Bronchial epithelial cell (primary cell): ENCODE measurements at places on chromosomes 12 and 14. TPM values are rescaled to one million over a fixed set of nuclear protein-coding genes. Genes with fewer than 3 reads are reported as not detected.

Gene INHBC
- total RNA-seq: not detected in 2 replicates

- no peak for DNase-seq
Measured at GRCh38 chr14:99659333-99659741, 14.4 kb downstream of the HHIPL1 start.

- DNase-seq: peak; percentile 25
Measured at GRCh38 chr12:60209933-60210332, 614.1 kb downstream of the SLC16A7 start.

- no peak for DNase-seq
Measured at GRCh38 chr12:15688202-15688736, 100.9 kb downstream of the EPS8 start.

Gene NPFF
- not detected in 2 replicates for total RNA-seq

GRCh38 chr12:47973870-47974269 is 10.5 kb downstream of the TMEM106C start:
- DNase-seq: no peak

GRCh38 chr14:101134161-101134631 is 230.7 kb upstream of the RTL1 start:
- no peak for DNase-seq

- peak; percentile 61 for DNase-seq
Measured at GRCh38 chr12:43976027-43976426, 140.1 kb downstream of the TMEM117 start.

DNA sequence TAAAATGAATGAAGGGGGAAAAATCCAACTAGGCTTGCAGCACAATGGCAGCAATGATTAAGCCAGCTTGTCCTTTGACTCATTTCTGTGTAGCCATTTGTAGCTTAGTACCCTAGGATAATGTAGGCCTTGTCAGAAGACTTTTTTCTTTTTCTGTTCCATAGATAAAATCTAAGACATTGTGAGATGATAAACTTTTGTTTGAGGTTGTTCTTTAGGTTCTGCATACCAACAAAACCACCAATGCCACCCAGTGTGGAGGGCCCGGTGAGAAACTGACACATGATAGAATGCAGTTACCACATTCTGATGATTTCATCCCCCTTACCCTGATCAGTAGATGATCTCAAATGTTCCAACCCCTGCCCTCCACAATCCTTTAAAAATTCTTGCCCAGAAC is 6.6 kb upstream of the KLRD1 start:
- DNase-seq: no peak

Gene KLRC1
- total RNA-seq: not detected in 2 replicates

- DNase-seq: no peak
Measured at GRCh38 chr14:21308132-21308478, 28.2 kb downstream of the RPGRIP1 start.

Gene TTC7B
- total RNA-seq: 2.9 and 7.2 TPM in 2 replicates

DNA sequence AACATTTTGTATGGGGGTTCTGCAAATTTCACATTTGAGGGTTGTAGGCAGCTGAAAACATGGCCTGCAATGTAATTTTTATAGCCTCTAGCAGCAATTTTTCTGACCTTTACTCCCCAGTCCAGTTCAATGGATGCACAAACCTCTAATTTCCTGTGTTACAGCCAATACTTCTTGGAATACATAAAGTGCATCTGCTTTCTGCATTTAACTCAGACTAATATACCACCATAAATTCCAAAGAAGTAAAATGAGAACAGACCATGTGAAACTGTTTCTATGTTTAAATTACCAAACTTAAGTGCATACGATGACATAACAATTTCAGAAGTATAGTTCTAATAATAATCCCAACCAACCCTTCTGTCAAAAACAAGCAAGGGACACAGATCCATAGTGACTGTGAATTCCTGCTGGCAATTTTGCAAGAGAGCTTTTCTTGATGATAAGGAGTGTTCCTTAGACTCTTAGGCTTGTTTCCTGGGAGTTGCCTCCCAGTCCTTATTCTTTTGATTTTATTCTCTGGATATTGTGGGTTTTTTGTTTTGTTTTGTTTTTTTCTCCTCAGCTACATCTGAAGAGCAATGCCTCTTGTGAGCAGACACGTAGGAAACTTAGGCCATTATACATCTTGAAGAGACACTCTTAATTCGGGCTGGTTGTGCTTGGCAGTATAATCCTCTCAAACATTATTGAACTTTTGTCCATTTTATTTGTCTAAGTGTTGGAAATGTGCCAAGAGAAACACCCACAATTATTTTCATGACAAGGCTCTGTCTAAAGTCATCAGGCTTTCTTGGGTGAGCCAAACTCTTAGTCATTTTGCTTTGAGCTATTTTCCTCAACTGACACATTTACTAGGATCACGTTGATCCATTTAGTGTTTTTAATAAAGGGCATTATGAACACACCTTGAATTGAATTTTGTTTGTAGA is 51.3 kb upstream of the RERGL start:
- DNase-seq: peak; percentile 94

Gene DEGS2
- total RNA-seq: 0.53 and 9.7 TPM in 2 replicates

Gene TMEM229B
- total RNA-seq: 0.26 and 1.2 TPM in 2 replicates

- DNase-seq: no peak
Measured at GRCh38 chr14:97458661-97459579, 661.7 kb downstream of the VRK1 start.

DNA sequence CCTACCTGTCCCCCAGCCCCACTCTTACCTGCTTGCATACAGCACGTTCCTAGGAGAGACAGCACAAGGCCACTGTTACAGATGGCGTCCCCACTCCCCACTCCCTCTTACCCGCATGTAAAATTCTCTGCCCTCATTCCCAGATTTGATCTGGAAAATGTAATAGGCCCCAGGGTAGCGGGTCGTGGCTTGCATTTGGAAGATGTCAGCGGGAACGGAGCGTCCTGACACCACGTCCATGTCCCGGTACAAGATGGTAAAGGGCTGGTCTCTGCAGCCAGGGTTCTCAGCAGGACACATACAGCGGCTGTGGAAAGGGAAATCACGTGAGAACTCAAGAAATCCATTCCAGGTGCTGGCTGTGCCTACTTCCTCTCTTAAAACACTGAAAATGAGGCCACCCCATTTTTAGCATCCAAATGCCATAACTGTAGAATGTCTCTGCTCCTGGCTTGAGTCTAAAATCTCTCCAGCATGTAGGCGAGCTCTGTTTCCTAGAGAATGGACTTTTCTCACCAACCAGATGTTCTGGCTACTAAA is 10.1 kb upstream of the TC2N start:
- DNase-seq: no peak

GRCh38 chr12:132076711-132077110 is 67.4 kb downstream of the DDX51 start:
- DNase-seq: no peak

GRCh38 chr12:124525455-124525854 is 42.0 kb downstream of the NCOR2 start:
- no peak for DNase-seq

- no peak for DNase-seq
Measured at GRCh38 chr12:51971679-51972421, 20.4 kb downstream of the ACVR1B start.

Gene SLCO1B1
- total RNA-seq: not detected in 2 replicates

DNA sequence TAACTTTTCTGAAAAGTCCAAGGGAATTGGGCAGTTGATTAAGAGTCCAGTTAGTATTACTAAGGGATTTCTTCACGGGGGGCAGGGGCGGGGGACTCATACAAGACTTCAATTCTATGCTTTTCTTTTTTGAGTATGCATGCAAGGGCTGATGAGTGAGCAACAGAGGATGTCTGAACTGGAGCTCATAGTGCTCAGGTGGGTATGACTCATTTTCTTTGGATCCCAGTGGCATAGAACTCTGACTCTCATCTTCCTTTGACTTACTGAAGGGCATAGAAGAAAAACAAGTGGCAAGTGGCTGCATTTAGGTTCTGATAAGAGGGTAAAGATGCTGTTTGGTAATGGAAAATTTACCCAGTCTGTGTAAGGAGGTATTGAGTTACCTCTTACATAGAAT is 749.2 kb downstream of the NOVA1 start:
- peak; percentile 38 for DNase-seq

DNA sequence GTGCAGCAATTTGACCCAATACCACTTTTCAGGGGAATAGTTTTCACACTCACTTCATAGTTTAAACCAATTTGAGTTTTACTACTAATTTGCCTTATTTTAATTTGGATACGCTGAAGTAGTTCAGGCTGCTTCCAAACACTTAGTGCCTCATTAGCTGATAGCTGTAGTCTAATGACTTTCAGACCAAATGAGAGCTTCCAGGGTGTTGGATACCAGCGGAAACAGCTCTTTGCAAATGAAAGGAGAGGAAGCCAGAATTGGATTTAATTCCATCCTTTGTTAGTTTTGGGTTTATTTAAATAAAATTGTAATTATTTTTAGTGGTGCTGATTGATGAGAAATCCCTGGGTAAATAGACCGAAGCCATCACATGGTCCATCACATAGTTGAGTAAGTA is 158.3 kb upstream of the SEL1L start:
- no peak for DNase-seq

Gene IL25
- not detected in 2 replicates for total RNA-seq

Gene PMEL
- total RNA-seq: 1.8 and 2.6 TPM in 2 replicates

DNA sequence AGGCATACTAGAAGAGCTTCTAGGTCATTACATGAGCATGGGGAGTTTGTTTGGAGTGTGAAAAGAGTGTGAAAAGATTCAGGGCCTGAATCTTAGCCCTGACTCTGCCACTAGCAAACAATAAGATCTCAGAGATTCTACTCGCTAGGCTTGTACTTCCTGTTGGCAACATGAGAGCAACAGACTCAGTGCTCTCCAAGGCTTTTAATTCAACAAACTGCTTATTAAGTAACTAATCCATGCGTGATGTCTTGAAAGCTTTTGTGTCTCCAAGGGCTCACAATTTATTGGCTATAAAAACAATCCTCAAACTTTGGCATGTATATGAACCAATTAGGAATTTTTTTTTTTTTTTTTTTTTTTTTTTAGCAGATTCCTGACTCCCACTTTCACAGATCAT is 105.1 kb downstream of the STXBP6 start:
- no peak for DNase-seq

- DNase-seq: peak; percentile 69
Measured at GRCh38 chr14:88613552-88614010, 50.7 kb downstream of the ZC3H14 start.

GRCh38 chr14:29391801-29392200 is 535.8 kb downstream of the PRKD1 start:
- no peak for DNase-seq

- peak; percentile 72 for DNase-seq
Measured at GRCh38 chr14:78836777-78837176, 666.6 kb downstream of the NRXN3 start.

DNA sequence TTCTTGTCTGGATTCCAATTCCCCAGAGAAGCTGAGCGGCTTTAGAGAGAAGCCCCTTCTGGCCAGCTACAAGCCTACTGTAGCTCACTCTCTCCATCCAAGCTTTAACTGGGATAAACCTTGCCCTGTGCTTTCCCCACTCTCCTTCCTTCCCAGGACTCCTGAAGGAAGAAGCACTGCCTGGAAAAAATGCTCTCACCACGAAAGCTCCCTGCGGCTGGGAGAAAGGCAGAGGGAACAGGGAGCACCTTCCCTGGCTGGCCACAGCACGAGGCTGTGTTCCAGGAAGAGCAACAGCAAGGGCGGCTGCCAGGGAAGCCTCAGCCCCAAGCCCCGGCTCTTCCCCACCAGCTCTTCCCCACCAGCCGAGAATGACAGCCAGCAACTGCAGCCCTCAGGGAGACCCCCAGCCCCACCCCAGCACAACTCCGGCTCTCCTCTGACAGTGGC is 40.8 kb upstream of the PNMA1 start:
- DNase-seq: no peak

Gene RHEBL1
- 0.26 and 0.53 TPM in 2 replicates for total RNA-seq

GRCh38 chr12:46458500-46459102 is 86.0 kb upstream of the SLC38A2 start:
- DNase-seq: no peak

GRCh38 chr14:22007784-22008412 is 334.3 kb upstream of the OR4E1 start:
- DNase-seq: no peak

- DNase-seq: no peak
Measured at GRCh38 chr12:56490360-56490759, 2.4 kb upstream of the GLS2 start.

Gene KRT77
- under 0.01 TPM in 1 of 2 replicates, not detected in the other for total RNA-seq

Gene RNASE3
- total RNA-seq: not detected in 2 replicates

DNA sequence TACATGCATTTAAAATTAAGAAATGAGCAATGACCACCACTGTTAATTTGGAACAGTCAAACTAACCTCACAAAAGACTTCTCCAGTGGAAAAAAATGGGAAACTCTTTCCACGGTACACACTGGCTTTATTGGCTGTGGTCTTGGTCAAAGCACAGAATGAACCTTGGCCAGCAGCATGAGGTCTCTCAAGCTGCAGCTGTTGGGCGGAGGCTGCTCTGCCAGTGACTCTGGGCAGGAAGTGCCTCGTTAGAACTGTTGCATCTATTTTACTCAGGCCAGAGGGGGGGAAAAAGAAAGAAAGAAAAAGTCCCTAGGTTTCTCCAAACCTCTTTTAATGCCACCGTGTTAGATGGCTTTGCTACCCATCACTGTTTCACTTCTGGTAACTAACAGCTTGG is 279.8 kb upstream of the DIO2 start:
- DNase-seq: no peak

GRCh38 chr14:55114720-55115119 is 14.3 kb upstream of the LGALS3 start:
- DNase-seq: no peak

DNA sequence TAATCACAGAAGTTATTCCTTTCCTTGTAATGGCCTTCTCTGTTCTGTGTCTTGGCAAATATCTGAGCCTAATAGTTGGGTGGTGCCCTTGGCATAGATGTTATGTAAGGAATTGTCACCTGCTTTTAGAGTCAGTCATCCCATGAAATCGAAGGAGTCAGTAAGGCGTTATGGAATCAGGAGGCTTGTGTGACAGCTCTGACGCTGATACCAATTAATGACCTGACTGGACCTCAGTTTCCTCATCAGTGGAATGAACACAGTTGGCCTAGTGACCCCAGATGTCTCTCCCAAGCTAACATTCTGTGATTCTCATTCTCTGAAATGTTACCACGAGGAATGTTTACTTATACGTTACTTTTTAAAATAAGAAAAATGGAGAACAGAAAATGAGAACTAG is 32.1 kb downstream of the TXNRD1 start:
- DNase-seq: no peak
